ENCODE measurements at places on chromosomes 3 and 15.
A peak's percentile ranks its signal among the peaks of the same experiment; 100 is the strongest.

GRCh38 chr15:89371228-89372044, 36.8 kb upstream of the POLG start:
- peak; percentile 67 for DNase-seq

DNA sequence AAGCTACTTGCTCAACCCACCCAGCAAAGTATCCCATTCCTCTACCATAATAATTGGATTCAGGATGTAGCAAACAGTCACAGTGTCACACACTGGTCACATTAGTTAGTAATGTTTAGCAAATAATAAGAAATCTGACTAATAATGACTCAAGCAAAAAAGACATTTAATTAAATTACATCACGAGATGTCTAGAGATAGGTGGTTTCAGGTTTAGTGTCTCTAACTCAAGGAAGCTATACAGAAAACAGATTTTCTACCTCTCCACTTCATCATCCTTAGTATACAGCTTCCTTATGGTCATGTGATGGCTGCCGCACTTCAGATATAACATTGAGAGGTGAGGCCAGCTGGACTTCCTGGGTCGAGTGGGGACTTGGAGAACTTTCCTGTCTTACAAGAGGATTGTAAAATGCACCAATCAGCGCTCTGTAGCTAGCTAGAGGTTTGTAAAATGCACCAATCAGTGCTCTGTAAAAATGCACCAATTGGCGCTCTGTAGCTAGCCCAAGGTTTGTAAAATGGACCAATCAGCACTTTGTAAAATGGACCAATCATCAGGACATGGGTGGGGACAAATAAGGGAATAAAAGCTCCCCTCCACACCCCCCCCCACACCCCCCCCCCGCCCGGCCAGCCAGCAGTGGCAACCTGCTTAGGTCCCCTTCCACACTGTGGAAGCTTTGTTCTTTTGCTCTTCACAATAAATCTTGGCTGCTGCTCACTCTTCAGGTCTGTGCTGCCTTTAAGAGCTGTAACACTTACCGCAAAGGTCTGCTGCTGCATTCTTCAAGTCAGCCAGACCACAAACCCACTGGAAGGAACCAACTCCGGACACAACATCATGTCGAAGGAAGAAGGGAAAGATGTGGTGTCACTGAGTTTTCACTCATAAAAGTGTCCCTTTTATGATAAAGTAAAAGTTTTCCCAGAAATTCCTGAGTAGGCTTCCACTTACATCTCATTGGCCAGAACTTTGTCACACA, 24.9 kb upstream of the ARPIN start:
- no peak for DNase-seq

DNA sequence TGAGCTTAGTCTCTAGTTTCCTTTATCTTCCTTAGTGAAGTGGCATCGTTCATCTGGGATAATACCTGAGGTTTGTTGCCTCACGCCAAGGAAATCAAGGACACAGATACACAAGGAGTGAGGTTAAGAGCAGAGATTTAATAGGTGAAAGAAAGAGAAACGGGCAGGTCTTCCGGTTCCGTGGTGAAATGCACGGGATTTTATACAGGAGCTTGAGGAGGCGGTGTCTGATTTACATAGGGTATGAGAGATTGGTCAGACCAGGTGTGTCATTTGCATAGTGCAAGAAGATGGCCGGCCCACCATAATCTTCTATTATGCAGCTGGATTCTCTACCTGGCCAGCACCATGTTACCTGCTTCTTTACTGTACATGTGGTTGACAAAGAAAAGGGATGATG, 17.2 kb downstream of the ARRDC4 start:
- DNase-seq, result no peak

DNA sequence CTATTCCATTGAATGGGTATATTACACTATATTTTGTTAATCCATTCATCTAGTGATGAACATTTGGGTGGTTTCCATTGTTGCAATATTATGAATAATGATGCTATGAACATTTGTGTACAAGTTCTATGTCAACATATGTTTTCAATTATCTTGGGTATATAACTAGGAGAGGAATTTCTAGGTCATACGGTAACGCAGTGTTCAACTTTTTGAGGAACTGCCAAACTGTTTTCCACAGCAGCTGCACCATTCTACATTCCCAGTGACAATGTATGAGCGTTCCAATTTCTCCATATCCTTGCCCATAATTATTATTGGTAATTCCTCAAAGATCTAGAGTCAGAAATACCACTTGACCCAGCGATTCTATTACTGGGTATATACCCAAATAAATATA, 24.1 kb upstream of the RORA start:
- DNase-seq, result no peak

DNA sequence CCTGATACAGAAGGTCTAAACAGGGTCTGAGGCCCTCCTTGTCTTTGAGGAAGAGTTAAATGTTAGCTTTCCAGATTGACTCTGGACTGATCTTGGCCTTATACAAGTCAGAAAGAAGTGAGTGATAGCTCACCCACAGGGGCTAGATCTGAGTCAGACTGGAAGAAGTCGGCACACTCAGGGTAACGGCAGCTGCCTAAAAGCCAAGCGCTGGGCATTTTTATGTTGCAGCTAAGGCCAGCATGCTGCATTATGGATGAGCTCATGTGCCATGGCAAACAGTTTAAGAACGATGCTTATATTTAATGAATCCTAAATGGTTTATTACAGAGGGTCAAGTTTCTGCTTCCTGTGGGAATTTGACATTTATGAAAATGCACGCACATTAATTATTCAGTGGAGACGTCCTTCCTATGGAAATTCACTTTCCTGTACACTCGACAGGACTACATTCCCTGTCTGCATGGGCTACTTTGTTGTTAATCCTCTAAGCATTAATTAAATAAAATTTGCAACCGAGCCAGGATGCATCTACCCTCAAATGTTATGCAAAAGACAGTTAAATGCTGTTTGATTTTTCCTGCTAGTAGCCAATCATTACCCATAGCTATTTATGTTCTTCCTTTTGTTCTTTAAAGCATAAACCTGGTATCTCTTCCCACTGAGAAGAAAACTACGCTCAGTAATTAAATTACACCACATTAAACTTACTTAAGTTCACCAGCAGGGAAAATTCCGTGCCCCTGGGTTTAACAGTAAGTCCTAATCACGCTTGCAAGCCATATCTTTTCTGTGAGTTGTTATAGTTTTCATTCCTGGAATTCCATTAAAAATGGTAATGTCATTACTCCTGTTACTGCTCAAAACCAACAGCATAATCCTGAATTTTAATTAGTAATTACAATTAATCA, 762.7 kb upstream of the CFAP20DC start:
- DNase-seq, result no peak

DNA sequence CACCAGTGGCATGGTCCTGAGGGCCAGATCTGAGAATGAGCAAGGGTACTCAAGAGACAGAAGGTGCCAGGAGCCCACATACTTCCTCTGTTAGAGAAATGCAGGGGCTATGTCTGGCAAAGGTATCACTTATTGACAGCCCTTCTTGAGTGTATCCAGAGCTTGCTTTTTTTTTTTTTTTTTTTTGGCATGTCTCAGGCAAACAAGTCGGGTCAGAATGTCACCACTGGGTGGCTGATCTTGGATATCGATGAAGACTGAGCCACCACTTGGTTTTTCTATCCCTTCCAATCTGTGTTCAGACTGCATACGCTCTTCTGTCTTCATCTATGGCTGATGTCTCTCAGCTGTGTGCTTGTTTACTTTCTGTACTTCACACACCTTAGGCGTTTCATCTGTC, 363.4 kb upstream of the C2CD4B start:
- DNase-seq, result no peak

- no peak for DNase-seq
These were observed 5.0 kb upstream of the DPH6 start for GRCh38 chr15:35550957-35551356.
